A549 treated with Hydrocortisone at 1 μM for 4 hours (cell line): ENCODE measurements at places on chromosomes 7 and 10. TPM values are rescaled to one million over a fixed set of nuclear protein-coding genes. Genes with fewer than 3 reads are reported as not detected.

LRRC4 gene
- total RNA-seq, result not detected in 5 replicates

PTF1A gene
- total RNA-seq, result not detected in 5 replicates

TAS2R4 gene
- total RNA-seq, result 0.06 to 0.18 TPM (median 0.10 TPM) in 5 replicates

FAM171A1 gene
- total RNA-seq, result 18.3 to 27.0 TPM (median 22.8 TPM) in 5 replicates

LRMDA gene
- total RNA-seq, result 3.6 to 5.1 TPM (median 4.4 TPM) in 5 replicates

SLC16A9 gene
- 0.08 to 0.13 TPM (median 0.12 TPM) in 5 replicates for total RNA-seq

HDAC9 gene
- total RNA-seq, result 0.09 to 0.25 TPM (median 0.14 TPM) in 5 replicates

TDRD1 gene
- total RNA-seq, result not detected in 5 replicates

INSYN2A gene
- total RNA-seq, result 1.3 to 2.1 TPM (median 1.6 TPM) in 5 replicates

RPEL1 gene
- total RNA-seq, result 0.06 TPM in 1 of 5 replicates, not detected in the others

DKK1 gene
- 445 to 509 TPM (median 469 TPM) in 5 replicates for total RNA-seq

SPDYE16 gene
- total RNA-seq, result not detected in 5 replicates

ZKSCAN1 gene
- total RNA-seq, result 7.0 to 11.8 TPM (median 10.2 TPM) in 5 replicates

GBX1 gene
- 0.10 to 0.17 TPM in 2 of 5 replicates, not detected in the others for total RNA-seq

IRF5 gene
- total RNA-seq, result 12.2 to 17.8 TPM (median 15.2 TPM) in 5 replicates

ITPRID1 gene
- total RNA-seq, result not detected in 5 replicates

CYP2C19 gene
- not detected in 5 replicates for total RNA-seq

CNPY1 gene
- not detected in 5 replicates for total RNA-seq

LDB3 gene
- 0.06 to 0.20 TPM (median 0.12 TPM) in 5 replicates for total RNA-seq

EFCAB10 gene
- 2.3 to 3.5 TPM (median 3.2 TPM) in 5 replicates for total RNA-seq

SLC26A5 gene
- not detected in 5 replicates for total RNA-seq

ADCY1 gene
- 1.7 to 2.9 TPM (median 2.3 TPM) in 5 replicates for total RNA-seq

CDH23 gene
- total RNA-seq, result 1.9 to 3.1 TPM (median 2.2 TPM) in 5 replicates

NRBF2 gene
- 19.1 to 23.6 TPM (median 20.6 TPM) in 5 replicates for total RNA-seq

HPS1 gene
- 32.8 to 38.1 TPM (median 35.9 TPM) in 5 replicates for total RNA-seq

OR2A1 gene
- not detected in 5 replicates for total RNA-seq

LAMB1 gene
- 97.5 to 138 TPM (median 101 TPM) in 5 replicates for total RNA-seq

FOXP2 gene
- not detected in 5 replicates for total RNA-seq
